Activated CD4-positive, CD25-positive, alpha-beta regulatory T cell treated with anti-CD3 and anti-CD28 coated beads, Interleukin-2, amount 50 U/mL, for 72 hours (primary cell): ENCODE measurements at places on chromosomes 2 and 18.

GRCh38 chr2:158385646-158386045 lies 70.9 kb downstream of the CCDC148 start:
- DNase-seq: no peak

GRCh38 chr2:238974501-238975166 lies 126.7 kb downstream of the TWIST2 start:
- DNase-seq: no peak

- DNase-seq: no peak
Observed at GRCh38 chr2:634636-635388, 42.4 kb downstream of the TMEM18 start.

DNA sequence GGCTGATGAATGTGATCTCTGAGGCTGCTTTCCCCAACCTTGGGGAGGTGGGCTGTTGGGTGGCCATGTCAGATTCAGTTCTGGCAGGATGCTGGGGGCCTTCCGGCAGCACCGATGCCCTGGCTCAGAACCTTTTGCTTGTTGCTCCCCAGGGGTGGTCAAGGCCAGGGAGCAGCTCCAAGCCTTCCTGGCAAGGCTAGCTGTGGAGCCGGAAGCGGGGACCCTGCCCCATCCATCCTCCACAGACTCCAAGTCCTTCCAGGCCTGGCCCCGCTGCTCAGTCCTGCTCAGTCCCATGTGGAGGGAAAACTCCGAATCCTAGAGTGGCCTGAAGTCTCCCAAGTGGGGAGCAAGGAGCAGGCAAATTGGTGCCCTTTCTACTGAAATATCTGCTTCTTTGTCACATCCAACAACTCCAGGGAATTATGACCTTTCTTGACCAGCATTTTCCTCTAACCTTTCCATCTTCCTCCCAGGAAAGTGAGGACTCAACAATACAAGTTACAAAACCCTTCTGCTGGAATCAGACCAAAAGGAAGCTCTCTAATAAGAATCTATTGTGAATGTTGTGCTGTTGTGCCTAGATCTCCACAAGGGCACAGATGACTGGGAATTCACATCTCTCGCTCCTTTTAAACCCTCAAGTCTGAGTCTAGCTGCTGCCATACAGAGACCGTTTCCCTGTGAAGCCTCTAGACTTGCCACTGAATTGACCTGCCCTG lies 134.0 kb downstream of the MCFD2 start:
- DNase-seq: no peak

DNA sequence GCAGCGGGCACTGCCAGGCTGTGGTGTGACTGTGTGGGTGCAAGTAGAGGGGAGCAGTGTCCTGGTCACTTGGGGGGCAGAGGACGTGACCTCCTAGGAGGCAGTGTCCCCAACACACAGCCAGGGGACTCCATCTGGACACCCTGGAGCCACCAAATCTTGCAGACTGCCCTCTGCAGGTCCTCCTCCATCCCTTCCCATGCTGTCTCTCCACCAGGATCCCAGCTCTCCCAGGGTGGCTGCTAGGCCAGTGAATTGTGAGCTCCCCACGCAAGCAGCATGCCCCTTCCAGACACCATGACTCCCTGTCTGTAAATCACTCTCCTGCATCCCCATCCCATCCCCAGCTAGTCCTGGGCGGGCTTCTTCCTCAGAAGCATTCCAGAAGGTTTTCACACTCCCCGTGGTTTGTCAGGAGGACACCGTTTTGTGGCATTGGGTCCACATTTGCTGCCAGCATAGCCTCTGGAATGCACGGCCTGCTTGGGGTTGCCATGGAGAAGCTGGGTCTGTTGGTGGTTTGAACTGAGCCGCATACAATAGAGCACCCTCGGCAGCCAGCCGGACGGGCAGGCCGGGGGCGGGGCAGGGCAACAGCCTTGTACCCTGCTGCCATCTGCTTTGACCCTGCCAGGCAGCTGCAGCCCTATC lies 210.7 kb downstream of the KLHL29 start:
- DNase-seq: no peak

GRCh38 chr2:173026479-173026878 lies 49.2 kb upstream of the MAP3K20 start:
- DNase-seq: no peak

GRCh38 chr2:192696857-192697256 lies 502.1 kb upstream of the TMEFF2 start:
- DNase-seq: no peak

DNA sequence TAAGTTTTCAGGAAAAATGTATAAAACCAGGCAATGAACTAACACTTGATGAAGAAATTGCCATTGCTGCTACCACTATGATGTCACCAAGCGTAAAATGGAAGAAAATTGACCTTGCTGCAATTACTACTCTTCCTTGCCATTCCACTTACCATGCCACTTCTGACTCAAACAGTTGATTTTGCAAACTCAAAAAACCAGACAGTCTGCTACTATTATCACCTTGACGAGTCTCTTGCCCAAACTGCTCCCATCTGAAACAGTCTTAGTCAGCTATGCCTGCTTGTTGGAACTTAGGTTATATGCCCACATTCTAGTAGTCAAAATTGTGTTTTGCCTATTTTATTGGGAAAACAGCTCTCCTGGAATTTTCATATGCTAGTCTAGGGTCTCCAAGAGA lies 71.9 kb upstream of the SLC9A2 start:
- no peak for DNase-seq

GRCh38 chr2:38823386-38823785 lies 45.4 kb downstream of the GEMIN6 start:
- DNase-seq: no peak

DNA sequence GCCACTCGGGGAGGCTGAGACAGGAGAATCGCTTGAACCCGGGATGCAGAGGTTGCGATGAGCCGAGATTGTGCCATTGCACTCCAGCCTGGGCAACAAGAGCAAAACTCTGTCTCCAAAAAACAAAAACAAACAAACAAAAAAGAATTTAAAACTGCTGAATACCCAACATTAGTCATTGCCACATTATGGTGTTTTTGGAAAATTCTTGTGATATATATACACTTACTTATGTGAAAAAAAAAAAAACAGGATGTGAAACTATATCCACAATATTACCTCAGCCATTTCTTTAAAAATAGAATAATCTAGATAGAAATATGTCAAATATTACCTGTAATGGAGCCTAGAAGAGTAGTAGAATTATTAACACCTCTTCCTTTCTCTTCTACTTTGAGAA lies 288.3 kb upstream of the FN1 start:
- DNase-seq: no peak

DNA sequence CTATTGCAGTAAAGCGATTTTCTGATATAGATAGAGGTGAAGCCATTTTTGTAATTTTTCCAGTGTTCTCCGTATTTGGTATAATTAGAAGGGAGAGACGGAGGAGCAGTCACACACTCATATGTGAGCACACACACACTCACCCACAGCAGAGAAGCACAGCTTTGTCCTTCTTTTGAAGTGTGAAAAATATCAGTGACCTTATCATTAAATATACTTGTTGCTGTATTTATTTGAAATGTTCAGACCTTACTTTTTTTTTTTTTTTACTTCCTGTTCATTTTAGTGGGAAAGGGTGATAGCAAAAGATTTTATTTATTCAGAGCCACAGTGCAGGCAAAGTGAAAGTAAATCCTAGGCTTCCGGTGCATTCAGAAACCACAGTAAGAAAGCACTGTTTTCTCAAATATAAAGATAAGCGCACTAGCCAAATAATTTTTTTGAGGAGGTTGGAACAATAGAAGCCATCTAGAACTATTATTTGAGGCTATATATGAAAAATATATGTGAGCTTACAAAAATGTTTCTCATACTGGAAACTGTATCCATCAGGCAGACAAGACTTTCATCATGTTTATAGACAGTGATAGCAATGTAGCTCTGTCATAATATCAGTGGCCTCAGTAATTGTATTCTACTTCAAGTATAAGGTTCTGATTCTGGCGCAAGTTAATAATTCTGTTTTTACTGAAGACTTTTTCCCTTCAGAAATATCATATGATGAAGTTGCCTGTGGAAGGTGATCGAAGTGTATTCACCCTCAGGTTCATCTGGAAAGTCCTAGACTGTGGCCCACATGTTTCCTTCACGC lies 37.2 kb downstream of the TSHZ1 start:
- DNase-seq: no peak

DNA sequence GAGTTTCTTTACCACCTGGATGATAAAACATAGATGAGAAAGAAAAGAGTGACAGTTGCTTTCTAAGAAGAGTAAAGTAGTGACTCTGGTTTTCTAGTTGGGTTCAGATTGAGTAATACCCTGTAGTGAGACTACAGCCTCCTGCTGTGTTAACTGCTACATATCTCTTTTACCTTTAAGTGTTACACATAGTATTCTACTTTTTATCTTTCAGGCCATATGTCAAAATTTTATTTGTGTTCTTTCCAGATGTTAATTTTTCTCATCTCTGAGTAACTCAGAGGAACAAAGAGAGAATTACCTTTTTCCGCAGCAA lies 348.2 kb downstream of the CTNNA2 start:
- DNase-seq: no peak

GRCh38 chr2:237132799-237133198 lies 47.1 kb downstream of the COPS8 start:
- no peak for DNase-seq

- DNase-seq: no peak
Observed at GRCh38 chr2:16525265-16525887, 140.3 kb downstream of the CYRIA start.
